A549 treated with ZK216348 at 1 μM for 4 hours (cell line): ENCODE measurements at places on chromosomes 5 and 9. TPM values are rescaled to one million over a fixed set of nuclear protein-coding genes. Genes with fewer than 3 reads are reported as not detected.

Gene CLK4
- 8.5 to 10.0 TPM (median 9.3 TPM) in 5 replicates for total RNA-seq

Gene NCS1
- total RNA-seq: 28.4 to 55.9 TPM (median 48.8 TPM) in 5 replicates

Gene HEXB
- 107 to 133 TPM (median 113 TPM) in 5 replicates for total RNA-seq

Gene EQTN
- total RNA-seq: not detected in 5 replicates

Gene ANKRD34B
- total RNA-seq: 0.06 to 0.31 TPM (median 0.25 TPM) in 4 of 5 replicates, not detected in the other

Gene ABLIM3
- 16.9 to 23.0 TPM (median 19.4 TPM) in 5 replicates for total RNA-seq

Gene KCTD16
- 0.01 TPM in 2 of 5 replicates, not detected in the others for total RNA-seq

Gene RAD23B
- total RNA-seq: 88.2 to 128 TPM (median 111 TPM) in 5 replicates

Gene ACTBL2
- 0.09 to 0.12 TPM in 2 of 5 replicates, not detected in the others for total RNA-seq

Gene AIF1L
- 1.4 to 2.1 TPM (median 1.5 TPM) in 5 replicates for total RNA-seq
